ENCODE measurements at places on chromosomes 5 and 9. TPM values are rescaled to one million over a fixed set of nuclear protein-coding genes. Genes with fewer than 3 reads are reported as not detected.

EPB41L4B gene
- 27.8 TPM for total RNA-seq

PLPPR1 gene
- total RNA-seq, result not detected

CCT5 gene
- total RNA-seq, result 476 TPM

SLC36A2 gene
- not detected for total RNA-seq

DDX4 gene
- total RNA-seq, result not detected

SLC34A1 gene
- total RNA-seq, result not detected

GRCh38 chr5:102622262-102622661, 123.5 kb upstream of the SLCO6A1 start:
- DNase-seq, result no peak

- no peak for DNase-seq
Measured at GRCh38 chr5:178340637-178341036, 108.0 kb upstream of the PHYKPL start.

DNA sequence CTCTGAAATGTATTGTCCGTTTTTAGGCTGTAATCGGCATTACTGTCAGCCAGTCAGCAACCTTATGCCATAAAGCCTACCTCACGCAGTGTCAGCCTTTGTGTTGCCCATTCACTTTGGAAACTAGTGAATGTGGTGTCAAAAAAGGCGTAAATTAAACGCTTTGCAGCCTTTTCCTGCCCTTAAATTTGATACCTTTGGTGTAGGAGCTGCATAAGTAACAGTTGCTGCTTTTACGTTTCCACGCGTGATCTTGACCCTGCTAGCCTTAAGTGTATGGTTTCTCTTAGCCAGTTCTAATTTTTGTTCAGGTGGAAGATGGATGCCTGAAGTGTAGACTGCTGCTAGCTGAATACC, 257.7 kb downstream of the EPB41L4A start:
- no peak for DNase-seq

DNA sequence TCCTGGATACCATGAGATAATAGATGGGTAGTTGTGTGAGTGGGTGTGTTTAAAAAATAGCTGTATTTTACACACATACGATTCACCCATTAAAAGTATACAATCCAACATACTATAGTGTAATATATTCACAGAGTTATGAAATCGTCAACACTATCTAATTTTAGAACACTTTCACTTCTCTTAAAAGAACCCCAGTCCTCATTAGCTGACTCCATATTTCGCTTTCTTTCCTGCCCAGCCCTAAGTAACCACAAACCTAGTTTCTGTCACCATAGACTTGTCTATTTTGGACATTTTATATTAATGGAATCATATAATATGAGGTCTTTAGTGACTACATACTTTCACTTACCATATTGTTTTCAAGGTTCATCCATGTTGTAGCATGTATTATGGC, 63.8 kb upstream of the S1PR3 start:
- no peak for DNase-seq

DNA sequence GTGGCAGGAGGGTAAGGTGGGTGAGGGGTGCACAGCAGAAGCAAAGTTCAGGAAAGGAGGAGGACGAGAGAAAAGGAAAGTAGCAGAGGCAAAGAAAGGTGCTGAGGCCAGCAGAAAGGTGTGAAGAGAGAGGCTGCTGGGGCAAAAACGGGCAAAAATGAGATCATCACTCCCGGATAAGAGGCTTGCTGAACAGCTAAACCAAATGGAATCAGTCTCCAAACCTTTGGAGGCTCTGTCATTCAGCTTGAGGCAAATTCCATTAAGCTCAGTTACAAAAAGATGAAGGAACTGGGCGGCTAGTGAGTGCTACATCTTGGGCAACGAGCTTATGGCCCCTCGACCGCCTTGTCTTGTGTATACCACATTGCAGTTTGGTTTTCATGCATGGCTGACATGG, 136.4 kb downstream of the FSTL4 start:
- DNase-seq, result no peak

DNA sequence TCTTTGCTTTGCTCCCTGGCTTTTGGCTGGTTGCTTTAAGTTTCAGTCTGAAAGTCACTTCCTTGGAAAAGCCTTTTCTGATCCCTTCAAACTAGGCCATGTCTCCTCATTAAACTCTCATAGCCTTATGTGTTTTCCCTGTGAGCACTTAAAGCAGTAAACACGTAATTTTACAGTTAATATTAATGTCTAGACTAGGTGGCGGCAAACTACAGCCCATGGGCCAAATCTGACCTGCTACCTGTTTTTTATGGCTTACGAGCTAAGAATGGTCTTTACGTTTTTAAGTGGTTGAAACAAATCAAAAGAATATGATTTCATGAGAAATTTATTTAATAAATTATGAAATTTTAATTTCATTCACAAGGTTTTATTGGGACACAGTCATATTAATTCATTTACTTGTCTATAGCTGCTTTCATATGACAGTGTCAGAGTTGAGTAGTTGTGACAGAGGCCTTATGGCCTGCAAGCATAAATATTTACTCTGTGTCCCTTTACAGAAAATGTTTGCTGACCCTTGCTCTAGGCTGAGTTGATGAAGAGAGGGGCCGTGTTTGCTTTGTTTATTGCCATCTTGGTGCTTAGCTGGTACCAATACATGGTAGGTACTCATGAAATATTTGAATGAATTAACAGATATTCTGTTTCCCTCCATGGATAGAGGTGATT, 7.4 kb downstream of the SLC44A1 start:
- no peak for DNase-seq

DNA sequence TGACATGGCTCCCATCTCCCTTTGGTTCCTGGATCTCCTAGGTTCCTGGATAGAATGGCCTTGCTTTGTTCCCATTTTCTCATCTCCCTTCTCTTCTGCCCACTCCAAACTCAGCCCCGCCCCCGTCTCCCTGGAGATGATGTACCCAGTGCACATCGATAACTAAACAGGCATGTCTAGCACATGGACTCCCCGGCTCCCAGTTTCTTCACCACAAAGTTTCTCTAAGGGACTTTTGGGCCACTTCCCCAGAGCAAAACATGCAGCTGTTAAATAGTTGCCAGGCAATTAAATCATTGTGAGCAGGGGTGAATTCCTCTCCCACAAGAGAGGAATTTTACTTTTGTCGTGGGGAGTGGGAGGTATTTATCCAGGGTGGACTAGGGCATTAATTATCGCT, 259.0 kb downstream of the GADD45G start:
- no peak for DNase-seq

DNA sequence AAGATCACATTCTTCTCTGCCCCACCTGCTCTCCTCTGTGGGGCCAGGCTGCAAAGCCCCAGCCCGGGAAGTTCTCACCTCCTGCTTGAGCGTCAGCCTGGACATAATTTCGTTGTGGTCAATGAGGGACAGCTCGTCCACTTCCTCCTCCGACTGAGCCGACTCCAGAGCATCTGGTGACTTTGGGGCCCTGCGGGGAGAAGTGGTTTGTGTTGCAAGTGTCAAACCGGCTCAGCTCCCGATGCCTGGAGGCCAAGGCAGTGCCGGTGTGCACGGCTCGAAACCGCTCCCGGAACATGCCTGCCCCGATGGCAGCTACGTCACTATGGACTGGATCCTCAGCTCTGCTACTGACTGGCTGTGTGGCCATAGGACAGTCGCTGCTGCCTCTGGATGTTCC, 52.8 kb downstream of the PRRT1B start:
- no peak for DNase-seq

DNA sequence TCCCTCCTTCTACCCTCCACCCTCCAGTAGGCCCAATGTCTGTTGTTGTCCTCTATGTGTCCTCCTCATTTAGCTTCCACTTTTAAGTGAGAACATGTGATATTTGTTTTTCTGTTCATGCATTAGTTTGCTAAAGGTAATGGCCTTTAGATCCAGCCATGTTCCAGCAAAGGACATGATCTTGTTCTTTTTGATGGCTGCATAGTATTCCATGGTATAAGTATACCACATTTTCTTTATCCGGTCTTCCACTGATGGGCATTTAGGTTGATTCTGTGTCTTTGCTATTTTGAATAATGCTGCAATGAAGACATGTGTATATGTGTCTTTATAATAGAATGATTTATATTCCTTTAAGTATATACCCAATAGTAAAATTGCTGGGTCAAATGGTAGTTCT, 232.5 kb upstream of the PRR16 start:
- no peak for DNase-seq

DNA sequence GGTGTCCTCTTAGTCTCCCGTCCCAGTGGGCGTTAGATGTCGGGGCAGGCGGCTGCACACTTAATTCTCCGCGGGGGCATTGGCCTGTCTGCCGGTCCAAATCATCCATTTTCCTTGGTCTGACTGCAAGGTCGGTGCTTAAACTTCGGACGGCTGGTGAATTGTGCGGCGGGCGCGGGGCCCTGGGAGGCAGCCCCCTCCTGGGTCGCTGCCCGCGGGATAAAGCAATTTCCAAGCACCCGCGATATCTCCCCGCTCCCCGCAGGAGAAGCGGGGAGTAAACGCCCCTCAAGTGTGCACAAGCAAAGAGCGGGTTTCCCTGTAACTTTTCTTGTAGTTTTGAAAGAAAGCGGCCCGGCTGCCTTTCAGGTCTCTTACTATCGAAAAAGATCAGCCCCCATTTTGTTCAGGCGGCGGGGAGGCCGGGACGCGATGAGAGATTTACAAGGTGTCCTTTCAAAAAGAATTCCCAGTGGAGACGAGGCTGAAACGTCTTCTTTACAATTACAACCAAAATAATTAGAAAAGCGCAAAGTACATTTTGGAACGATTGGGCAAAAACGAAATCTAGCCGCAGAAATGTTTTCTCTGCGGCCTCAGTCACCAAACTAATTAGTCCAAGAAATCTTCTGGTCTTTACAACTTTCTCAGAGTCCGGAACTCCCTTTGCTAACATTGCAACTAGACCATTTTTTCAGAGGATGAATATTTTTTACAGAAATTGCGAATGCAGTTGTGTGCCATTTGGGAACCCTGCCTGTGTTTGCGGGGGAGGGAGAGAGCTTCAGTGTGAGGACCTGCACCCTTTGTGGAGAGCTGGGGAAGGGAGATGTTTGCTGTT, 1.8 kb downstream of the IRX1 start:
- no peak for DNase-seq

DNA sequence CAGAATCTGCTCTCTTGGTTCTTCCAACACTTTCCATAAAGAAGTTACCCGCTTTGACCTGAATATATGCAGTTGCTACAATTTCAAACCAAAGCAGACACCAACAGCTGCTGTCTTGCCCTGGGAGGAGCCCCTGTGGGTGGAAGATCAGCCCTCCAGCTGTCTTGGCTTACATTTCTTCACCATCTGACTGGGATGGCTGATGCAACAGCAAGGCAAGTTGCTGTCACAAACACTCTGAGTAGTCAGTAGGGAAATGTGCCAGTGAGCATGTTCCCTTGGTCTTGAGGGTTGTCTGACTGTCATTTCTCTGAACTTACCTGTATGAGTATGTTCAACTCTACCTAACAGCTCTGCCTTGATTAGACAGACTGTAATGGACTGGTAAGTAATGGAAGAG, 152.9 kb downstream of the SGCD start:
- no peak for DNase-seq

DNA sequence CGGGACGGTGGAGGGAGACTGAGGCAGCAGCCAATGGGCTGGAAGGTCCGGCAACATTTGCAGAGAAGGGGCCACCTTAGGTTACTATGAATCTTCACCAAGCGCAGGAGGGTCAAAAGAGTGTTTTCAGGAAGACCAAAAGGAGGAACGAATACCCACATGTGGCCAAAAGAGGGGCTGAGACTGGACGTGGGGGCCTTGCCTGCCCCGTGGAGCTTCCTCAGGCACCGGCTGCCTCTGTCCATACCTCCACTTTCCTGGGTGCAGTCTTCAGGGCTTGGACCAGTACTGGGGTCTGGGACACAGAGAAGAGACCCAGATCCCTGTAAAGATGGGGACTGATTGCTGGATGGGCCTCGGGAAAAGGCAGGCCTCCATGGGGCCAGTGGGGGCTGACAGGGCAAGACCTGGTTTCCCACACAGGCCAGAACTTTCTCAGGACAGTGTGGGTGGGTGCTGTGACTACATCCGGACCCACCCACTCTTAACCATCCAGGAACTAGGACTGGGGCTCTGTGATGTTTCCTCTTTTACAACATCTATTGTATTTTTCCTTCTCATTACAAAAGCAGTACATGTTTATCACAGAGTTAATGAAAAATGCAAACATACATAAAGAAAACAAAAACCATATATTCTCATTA, 294.7 kb downstream of the ZSWIM6 start:
- no peak for DNase-seq

DNA sequence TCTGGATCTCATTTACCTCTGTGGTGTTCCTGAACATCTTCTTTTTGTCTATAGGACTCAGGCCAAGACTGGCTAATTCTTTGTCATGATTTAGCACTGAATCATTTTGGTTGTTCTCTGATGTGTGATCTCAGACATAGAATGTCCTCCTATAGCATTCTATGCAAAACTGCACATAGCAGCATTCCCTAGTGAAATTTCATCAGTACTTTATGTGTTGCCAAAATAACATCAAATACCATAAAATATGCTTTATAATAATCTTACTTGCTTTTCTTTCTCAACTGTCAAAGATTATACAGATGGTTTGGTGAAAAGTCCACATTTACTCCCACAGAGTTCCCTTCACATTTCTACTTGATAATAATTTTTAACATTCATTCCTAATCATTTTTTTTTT, 115.7 kb upstream of the MPDZ start:
- DNase-seq, result no peak
